ENCODE measurements at places on chromosomes 11 and 22.

- DNase-seq, result no peak
Measured at GRCh38 chr11:26719289-26719973, 2.4 kb downstream of the SLC5A12 start.

DNA sequence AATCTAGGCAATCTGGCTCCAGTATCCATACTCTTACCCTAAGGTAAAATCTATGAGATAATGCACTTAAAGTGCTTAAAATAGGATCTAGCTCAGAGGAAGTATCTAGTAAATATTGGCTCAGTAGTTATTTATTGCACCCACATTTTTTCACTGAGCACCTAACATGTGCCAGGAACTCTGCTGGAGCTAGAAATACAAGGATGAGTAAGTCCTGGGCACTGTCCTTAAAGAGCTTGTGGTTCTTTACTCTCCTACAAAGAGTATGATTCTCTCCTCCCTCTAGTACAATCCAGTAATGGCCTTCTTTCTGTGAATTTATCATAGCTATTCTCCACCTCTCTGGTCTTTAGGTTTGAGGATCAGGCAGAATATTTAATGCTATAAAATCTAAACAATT, 59.2 kb downstream of the DEUP1 start:
- no peak for DNase-seq

DNA sequence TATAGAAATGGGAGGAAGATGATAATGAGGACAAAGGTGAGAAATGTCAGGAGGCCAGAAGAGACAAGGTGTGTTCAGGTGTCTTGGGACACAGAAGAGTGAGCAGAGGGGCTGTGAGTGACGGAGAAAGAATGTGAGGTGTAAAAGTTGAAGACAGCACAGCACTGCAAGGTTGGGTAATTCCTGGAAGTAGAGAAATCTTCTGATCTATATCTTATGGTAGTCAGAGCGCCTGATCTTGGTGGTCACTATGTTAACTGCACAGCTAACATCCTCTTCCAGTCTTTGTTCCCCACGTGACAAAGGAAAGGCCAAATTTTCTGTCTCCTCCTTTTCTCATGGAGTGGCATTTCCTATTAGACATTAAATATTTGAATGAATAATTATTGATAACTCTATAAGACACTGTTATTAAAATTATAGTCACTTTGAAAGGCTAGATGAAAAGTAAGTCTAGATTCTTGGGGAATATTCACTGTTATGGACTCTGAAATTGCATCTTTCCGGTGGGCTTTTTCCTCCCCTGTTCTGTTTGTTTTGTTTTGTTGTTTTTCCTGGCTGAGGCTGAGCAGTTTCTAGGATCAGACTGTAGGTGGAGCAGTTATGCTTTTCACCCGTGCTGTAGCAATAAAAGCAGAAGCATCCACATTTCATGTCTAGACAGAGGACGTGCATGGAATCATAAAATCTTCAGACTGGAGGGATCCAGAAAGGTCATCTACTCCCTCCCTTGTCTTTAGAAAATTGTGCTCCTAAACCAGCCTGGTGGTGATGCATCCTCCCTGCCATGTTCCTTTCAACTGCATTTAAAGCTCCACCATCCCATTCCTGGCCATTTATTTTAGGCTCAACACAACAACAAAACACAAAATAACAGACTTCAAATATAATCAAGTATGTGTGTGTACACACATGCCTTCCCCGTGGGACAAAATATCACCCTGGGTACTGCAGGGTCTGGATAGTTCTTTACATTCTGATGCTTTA, 26.6 kb downstream of the SC5D start:
- no peak for DNase-seq

- no peak for DNase-seq
Measured at GRCh38 chr11:123373754-123374621, 56.1 kb upstream of the GRAMD1B start.

Measured in D721Med (cell line).